Ovary (tissue), 10 donors: ENCODE measurements at places on chromosomes 6 and 20. TPM values are rescaled to one million over a fixed set of nuclear protein-coding genes. Genes with fewer than 3 reads are reported as not detected.

DNA sequence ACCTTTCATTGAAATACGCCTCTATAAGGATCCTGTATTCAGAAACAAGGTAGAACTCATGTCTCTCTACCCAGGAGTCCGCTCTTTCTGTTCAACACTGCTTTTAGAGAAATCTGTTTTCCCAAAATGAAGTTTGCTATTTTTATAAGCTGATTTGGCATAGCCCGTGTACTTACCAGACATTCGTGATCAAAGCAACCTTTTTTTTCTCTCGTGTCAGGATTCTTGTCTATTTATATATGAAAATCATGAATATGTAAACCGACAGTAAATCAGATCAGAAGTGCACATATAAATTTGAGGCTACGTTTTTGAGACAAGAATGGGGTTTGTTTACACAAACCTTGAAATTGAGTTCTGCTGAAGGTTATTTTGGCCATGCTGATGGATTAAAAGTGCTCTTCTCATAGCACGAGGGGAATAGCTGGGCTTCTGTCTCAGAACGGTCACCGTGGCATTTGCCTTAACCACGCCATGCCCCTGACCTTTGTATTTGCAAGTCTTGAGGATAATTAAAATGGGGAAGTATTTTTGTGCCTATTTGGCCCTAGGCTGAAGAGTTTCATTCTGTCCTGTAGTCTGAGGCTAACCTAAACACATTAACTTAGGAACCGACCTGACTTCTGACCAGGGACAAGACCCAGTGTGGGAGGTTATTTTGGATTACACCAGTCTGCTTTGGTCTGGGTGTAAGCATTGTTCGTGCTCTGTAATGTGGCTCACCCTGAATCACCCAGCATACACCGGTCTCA, 118.6 kb downstream of the MAP3K4 start:
- H3K27ac ChIP-seq = no peak overlapping the region
- no peak for DNase-seq
- no peaks in the 10 kb centered on the region for H3K36me3 ChIP-seq
- H3K27me3 ChIP-seq = no peaks in the 10 kb centered on the region
- no peak overlapping the region for H3K4me3 ChIP-seq
- no peaks in the 10 kb centered on the region for H3K4me1 ChIP-seq

DNA sequence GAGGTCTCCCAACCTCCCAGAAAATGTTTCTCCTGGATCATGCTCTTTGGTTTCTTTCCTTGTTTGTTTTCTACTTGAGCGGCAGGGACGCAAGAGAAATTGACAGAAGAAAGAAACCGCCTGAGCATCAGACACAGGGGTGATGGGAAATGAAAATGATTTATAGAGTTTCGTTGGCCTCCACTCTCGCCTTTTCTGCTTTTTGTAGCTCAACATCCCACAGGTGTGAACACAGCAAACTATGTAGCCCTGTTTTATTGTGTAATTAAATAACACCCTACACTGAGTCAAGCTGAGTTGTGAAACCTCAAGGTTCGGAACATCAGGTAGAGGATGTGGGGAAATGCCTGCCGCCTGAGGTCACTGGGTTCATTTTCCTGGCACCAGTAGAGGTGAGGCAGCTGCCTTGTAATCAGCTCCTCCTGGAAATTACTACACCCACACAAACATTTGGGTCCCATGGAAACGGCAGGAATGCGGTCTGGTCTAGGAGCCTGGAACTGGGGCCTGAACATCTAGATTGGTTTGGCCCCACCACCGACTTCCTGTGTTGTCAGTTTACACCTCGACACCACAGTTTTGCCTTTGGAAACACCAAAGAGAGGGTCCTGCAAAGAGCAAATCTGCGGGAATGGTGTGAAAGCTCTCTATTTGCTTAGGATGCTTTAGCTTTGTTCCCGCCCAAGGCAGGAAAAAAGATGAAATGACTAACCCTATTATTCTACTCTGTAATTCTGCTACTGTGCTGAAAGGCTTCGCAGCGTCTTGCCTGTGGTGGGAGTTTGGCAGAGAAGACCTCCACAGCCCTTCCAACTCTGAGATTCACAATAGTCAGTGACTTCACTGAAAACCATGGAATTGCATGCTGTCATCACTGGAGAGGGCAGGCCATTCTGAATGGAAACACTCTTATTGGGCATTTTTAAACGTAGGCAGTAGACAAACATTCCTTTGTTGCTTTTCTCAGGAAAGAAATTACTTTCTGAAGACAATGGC, 53.0 kb downstream of the ADAT2 start:
- no peak overlapping the region for H3K27ac ChIP-seq
- no peaks in the 10 kb centered on the region for H3K4me1 ChIP-seq
- DNase-seq = peak; percentile 41
- no peaks in the 10 kb centered on the region for H3K27me3 ChIP-seq
- no peak overlapping the region for H3K4me3 ChIP-seq

GRCh38 chr6:5553767-5554166, 292.5 kb downstream of the FARS2 start:
- no peaks in the 10 kb centered on the region for H3K27me3 ChIP-seq
- no peak overlapping the region for H3K4me3 ChIP-seq
- DNase-seq = no peak
- H3K4me1 ChIP-seq = no peaks in the 10 kb centered on the region
- H3K36me3 ChIP-seq = no peaks in the 10 kb centered on the region

GRCh38 chr6:159884720-159885119, 6.1 kb upstream of the MAS1 start:
- no peak overlapping the region for H3K4me3 ChIP-seq
- no peak for DNase-seq
- H3K27ac ChIP-seq = no peak overlapping the region
- H3K36me3 ChIP-seq = no peaks in the 10 kb centered on the region
- H3K4me1 ChIP-seq = no peaks in the 10 kb centered on the region

DNA sequence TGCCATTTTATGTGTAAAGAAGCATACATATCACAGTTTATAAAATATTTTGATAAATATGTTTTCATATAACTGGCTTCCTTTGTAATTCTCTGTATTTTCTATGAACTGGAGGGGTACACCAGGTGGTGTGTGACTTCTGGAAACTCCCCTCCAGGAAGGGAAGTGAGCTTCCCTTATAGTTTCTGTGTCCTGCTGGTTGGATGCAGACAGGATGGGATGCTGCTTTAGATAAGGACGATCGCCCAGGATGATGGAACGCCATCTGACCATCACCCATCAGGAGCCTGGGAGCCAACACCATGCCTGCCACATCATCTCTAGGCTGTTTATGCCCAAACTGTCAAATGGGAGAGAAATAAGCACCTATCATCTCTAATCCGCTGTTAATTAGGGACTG, 66.1 kb downstream of the SULF2 start:
- peaks cover 19% of the 10 kb centered on the region for H3K4me1 ChIP-seq
- no peak overlapping the region for H3K4me3 ChIP-seq
- DNase-seq = no peak
- no peaks in the 10 kb centered on the region for H3K36me3 ChIP-seq

DNA sequence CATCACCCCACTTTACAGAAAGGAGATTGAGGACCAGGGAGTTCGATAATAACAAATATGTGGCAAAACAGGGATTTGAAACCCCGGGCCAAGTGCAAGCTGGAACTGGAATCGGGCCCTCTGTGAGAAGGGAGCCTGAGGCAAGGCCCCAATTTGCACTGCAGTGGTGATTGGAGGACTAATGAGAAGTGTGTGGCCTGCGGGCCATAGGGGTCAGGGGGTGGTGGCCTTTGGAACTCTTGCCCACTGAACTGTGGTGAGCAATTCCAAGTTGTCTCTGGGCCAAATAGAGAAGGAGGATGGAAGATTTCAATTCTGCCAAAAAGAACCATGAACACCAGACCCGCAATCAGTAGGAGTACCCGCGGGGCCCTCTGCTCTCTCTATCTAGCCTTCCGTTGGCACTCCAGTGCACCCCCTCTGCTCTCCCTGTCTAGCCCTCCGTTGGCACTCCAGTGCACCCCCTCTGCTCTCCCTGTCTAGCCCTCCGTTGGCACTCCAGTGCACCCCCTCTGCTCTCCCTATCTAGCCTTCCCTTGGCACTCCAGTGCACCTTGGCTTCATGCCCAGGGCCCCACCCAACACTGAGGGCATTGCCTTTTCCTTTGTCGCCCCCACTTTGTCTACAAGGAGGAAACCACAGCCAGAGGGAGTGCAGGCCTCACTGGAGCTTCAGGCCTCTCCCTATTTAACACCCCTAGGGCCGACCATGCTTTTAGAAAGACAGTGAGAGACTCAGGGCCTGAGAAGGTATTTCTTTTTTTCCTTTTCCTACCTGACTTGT, 6.0 kb upstream of the PTPRA start:
- H3K4me3 ChIP-seq = no peak overlapping the region
- peaks cover 3% of the 10 kb centered on the region for H3K4me1 ChIP-seq
- no peak overlapping the region for H3K27ac ChIP-seq
- H3K27me3 ChIP-seq = no peaks in the 10 kb centered on the region
- DNase-seq = no peak

DNA sequence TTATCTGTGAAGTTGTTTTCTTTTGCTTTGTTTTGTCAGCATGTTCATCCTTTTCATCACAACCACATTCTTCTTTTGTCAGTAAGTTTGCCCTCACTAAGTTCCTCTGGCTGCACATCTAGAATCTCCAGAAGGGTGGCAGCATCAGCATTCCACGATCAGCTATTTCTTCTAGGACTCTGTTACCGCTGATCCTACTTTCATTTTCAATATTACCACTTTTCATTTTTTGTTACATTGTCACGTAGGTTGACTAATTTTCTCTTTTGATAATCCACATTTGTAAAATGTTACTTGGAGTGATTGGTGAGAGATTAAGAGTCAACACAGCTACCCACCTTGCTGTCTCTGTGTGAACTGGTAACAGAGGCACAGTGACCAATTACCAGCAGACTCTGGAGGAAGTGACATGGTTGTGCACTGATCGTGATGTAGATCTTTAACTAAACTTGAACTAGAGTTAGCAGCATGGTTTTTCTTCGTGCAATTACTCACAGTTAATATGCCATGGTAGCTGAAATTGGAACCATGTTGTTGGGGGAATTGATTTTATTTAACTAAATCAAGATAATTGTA, 307.9 kb upstream of the SLC35B3 start:
- no peaks in the 10 kb centered on the region for H3K36me3 ChIP-seq
- H3K4me1 ChIP-seq = no peaks in the 10 kb centered on the region
- H3K27me3 ChIP-seq = no peaks in the 10 kb centered on the region

- H3K36me3 ChIP-seq = no peaks in the 10 kb centered on the region
- no peak for DNase-seq
- H3K27ac ChIP-seq = no peak overlapping the region
- peaks cover 6% of the 10 kb centered on the region for H3K4me1 ChIP-seq
Measured at GRCh38 chr6:142867988-142868812, 76.8 kb downstream of the HIVEP2 start.

DNA sequence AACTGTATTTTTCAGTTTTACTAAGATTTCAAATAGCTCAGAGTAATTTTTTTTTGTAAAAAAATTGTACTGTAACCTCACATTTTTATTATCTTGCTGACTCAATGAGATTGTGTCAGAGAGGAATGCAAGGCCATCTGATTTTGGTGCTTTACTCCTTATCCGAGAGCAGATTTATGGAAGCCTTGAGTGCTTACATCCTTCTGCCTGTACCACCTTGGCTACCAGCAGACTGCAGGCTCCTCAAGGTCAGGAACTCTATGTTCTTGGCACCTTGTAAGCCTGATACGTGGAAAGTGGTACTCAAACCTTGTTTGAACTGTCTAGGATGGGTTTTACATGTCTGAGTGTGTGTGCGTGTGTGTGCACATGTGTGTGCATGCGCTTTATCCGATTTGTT, 80.1 kb upstream of the MLIP start:
- H3K36me3 ChIP-seq = no peaks in the 10 kb centered on the region
- H3K27me3 ChIP-seq = no peaks in the 10 kb centered on the region
- no peak overlapping the region for H3K27ac ChIP-seq
- DNase-seq = no peak

DNA sequence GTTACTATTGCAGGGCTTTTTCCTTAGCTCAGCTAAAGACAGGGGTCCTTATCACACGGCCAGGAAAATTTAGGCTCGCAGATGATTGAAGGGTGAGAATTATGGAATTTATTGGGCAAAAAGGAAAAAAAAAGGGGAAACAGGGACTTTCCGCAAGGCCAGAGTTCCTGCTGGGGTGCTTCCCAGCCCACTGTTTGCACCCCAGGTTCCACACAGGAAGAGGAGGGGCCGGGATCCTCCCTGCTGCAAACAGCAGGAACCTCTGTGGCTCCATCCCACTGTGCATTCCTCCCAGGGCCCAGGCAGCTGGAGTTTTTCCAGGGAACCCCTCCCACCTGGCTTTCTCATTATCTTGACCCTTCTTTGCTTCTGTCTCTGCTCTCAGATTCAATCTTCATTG, 35.9 kb upstream of the IL20RA start:
- H3K27me3 ChIP-seq = no peaks in the 10 kb centered on the region
- H3K27ac ChIP-seq = no peak overlapping the region
- DNase-seq = no peak
- no peaks in the 10 kb centered on the region for H3K4me1 ChIP-seq

DNA sequence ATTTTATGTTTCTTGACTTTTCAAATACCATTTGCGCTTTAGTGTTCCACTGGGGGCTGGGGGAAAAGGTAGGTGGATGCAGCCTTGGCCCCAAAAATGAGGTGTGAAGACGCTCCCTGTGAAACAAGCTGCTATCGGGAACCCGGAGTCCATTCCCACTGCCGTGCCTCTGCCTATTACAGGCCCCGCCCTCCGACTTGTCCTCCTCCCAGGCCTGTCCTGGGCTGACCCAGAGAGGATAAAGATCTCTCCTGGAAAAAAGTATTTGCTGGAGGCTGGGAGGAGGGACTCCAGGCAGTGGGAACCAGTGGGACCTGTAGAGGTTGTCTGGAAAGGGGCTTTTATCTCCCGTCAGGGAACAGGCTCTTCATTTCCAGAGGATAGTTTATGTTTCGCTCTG, 215.0 kb downstream of the SLC24A3 start:
- H3K4me3 ChIP-seq = no peak overlapping the region
- no peaks in the 10 kb centered on the region for H3K36me3 ChIP-seq
- no peak for DNase-seq

Gene TINAG
- not detected for total RNA-seq

Gene EFHC1
- 59.5 TPM for total RNA-seq

Gene UNC5CL
- 0.76 TPM for total RNA-seq

Gene CGA
- not detected for total RNA-seq

Gene SMAP1
- total RNA-seq = 15.1 TPM
